PC-3 (cell line): ENCODE measurements at places on chromosomes 7 and 10. TPM values are rescaled to one million over a fixed set of nuclear protein-coding genes. Genes with fewer than 3 reads are reported as not detected.

The GRID1 gene
- not detected in 2 replicates for total RNA-seq

The PLAC9 gene
- 0.81 and 2.0 TPM in 2 replicates for total RNA-seq

The GRK5 gene
- total RNA-seq, result 4.5 and 5.0 TPM in 2 replicates

The PLEKHA8 gene
- 8.4 and 10.4 TPM in 2 replicates for total RNA-seq

The MGMT gene
- 19.8 and 21.8 TPM in 2 replicates for total RNA-seq
